ENCODE measurements at places on chromosomes 7 and 10. TPM values are rescaled to one million over a fixed set of nuclear protein-coding genes. Genes with fewer than 3 reads are reported as not detected.

- peak; percentile 11 for DNase-seq
Measured at GRCh38 chr7:113159746-113160339, 41.5 kb upstream of the SMIM30 start.

- DNase-seq = peak; percentile 52
Measured at GRCh38 chr7:37354656-37355131, 94.0 kb downstream of the ELMO1 start.

GPR158 gene
- 0.09 TPM for total RNA-seq

DNA sequence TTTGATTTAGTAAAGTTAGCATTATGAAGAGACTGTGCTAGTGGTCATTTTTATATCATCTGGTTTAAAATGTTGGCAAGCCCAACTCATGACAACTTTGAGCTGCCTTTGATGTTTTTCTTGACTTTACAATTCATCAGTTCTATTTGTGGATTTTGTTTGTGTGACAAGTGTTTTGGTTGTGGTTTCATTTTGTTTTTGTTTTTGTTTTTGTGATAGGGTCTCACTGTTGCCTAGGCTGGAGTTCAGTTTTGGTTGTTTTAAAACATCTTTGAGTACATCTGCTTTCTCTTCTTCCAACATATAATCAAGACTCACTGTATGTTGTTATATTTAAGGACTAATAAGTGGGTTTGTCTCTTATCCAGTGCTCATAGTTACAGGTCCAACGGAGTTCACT, 17.6 kb upstream of the SFR1 start:
- no peak for DNase-seq

MAT1A gene
- 0.98 TPM for total RNA-seq

DNA sequence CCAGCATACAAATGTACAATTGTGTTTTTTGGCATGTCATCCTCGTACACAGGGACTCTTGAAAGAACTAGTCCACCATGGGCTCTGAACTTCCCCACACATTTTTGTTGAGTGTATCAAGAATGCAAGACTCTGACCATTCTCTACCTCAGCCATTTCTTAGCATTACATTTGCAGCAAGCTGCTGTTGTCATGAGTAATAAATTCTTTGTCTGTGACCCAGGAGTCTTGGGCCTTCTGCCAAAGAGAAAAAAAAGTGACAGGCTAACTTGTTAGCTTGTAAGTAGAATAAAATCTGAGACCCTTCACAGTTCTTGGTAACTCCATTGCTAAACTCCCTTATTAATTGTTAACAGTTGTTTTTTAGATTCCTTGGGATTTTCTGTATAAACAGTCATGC, 542.3 kb upstream of the MBL2 start:
- DNase-seq = no peak

DNA sequence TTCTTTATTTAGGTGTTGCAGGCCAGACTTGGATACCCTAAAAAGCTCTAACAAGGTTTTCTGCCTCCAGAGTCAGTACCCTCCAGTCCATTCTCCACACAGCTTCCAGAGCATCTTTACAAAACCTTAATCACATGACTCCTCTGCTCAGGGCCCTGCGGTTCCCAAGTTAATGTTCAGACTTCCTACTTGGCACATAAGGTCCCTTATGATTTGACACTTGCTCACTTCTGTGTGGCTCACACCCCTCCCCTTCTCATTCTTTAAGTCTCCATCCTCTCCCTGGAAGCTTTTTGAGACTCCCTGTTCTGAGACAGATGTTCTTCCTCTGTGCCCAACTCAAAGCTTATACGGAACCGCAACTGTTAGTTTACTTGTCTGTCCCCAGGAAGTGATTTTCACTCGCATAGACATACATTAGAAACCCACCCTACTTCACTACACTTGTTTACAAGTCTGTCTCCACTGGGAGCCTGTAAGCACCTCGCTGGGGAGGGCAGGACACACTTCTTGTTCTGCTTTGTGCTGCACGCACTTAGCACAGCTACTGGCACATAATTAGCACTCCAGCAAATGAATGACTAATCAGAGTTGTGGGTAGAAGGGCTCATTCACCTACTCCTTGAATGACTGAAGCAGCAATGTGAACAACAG, 154.3 kb upstream of the LAMB4 start:
- DNase-seq = no peak

DNA sequence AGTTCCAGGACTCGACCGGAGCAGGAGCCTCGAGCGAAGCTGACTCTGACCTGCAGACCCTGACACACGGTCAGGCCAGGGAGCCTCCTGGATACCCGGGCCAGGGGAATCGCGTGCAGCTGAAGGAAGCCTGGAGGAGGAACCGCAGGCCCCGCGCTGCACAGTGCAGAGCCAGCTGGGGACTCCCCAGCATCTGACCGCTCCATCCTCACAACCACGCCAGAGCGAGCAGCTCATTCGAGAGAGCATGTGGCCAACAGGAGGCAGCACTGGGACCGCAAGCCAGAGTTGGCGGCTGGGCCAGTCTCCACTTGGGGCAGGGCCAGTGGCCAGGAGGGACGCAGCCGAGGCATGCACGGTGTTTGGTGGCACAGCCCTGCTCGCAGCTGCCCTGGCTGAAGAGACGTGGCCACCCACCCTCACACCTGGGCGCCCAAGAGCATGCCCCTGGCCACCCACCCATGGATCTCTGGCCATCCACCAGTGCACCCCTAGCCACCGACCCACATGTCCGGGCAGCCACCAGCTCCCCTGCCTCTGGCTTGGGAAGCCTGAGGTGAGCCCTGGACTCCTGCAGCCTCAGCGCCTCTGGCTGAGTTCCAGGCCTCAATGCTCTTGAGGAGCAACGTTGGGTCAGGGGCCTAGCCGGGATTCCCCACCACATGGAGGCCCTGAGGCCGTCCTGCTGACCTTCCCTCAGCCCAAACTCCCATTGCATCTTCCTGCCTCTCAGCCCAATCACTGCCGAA, 213.9 kb downstream of the ELFN1 start:
- no peak for DNase-seq

DNA sequence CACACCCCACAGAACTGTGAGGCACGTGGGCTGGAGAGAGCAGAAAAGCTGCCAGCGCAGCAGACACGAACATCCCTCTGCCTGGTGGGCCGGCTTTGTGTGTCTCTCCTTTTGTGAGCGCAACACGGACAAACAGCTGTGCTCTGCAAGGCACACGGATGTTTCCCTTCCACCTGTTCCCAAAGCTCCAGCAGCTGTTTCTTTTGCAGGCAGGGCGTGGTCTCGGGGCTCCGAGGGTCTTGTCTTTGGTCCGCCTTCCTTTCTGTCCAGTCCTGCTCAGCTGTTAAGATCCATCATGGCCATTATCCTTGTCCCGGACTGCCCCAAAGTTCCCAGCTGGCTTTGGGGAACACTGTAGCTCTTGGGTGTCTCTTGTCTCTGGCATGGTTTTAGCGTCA, 32.7 kb upstream of the SH2B2 start:
- no peak for DNase-seq

DNA sequence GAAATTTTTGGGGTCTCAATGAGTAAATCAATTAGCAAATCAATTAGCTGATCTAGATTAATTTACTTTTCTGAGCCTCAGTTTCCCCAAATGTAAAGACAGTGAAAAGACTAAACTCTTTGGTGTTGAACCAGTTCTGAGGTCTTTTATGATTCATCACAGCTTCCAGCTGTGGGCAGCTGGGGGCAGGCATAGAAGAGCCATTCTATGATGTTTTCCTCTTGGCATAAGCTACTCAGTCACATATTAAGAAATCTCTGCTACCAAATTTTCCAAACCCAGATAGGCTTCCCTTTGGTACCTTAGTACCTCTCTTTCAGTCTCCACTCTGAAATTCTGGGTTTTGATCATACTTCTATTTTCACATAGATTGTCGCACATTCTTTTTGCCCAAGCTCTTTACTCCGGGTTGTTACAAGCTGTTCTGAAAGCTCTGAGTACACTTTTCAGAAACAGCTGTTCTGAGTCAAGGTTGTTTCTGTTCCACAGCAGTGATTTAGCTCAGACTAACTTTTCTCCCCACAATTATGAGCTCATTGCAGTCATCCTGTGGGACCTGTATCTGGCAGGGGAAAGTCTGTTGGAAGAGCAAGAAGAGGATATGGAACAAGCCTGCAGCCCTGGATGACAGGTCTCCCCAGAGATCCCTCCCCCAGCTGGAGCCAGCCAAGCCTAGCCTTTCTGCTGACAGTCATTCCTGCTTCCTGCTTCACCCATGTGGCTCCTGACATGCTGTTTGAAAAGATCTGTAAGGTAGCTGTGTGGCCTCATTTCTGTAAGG, 599.6 kb upstream of the GHITM start:
- DNase-seq = peak; percentile 27

DNA sequence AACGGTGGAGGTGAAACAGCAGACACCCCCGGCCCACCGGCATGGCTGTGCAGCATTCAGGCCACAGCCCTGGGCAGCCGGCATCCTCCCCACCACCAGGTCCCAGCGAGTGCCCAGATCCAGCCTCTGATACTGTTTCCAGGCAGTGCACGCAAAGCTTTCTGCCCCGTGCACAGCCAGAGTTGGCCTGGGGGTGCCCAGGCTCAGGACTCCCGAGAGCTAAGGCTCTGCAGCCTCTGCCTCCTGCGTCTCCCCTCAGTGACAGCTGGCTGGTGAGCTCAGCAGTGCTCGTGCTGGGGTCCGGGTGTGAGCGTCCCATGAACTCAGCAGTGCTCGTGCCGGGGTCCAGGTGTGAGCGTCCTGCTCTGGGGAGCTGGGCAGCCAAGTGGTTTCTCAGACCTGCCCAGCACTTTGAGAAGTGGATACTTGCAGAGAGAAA, 65.4 kb downstream of the CFAP46 start:
- DNase-seq = no peak

DNA sequence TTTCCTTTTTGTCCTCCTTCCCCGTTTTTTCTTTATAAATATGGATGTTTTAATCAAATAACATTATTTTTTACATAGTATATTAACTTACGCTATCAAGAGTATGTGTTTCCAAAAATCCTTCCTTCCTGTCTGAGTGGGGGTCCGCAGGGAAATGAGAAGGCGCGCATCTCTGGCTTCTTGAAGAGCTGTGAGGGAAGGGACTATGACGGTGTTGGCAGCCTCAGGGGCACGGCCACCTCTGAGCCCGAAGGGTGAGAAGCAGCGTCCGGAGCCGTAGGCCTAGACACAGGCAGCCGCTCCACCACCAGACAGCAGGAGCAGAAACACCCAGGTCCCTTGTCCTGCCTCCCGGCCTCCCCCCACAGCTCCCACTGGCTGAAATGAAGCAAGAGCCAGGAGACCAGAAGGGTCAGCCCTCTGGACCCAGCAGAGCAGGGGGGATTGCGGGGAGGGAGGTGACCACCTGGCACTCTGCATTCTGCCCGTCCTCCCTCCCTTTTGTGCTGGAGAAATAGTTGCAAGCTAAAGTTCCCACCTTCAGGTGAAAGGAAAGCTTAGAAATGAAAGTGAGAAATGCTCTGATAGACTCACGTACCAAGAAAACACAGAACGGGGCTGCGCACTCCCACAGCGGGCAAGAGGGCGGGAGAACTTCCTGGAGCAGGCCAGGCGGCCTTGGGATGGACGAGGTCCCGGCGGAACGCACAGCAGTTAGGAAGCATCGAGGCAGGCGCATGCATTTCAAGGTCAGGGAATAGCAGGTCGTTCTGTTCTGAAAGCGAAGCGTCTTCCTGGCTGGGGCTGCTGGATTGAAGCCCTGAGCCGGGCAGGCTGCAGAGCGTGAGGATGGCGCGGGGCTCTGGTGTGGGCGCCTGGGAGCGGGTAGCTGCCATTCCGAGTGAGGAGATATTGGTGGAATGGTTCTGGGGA, 105.5 kb downstream of the GALNT11 start:
- no peak for DNase-seq

- DNase-seq = no peak
Measured at GRCh38 chr10:62036186-62037081, 134.9 kb downstream of the ARID5B start.

- DNase-seq = no peak
Measured at GRCh38 chr7:17489961-17490360, 191.5 kb downstream of the AHR start.

DNA sequence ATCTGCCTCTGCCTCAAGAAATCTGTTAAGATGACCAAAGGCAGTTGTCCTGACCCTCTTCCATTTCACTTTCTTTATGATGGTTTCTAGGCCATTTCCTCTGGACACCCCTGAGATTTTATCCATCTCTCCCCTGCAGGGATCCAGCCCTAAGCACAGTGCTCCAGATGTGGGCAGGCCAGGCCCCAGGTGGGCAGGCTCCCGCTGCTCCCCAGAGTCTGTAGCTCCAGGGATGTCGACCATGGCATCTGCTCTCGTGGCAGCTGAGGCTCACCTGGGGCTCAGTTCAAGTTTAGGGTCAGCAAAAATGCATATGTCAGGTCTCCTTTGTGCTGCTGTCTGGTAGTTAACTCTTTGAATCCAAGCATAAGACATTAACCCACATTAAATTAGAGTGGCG, 11.8 kb downstream of the CEP41 start:
- no peak for DNase-seq
